ENCODE measurements at places on chromosomes 4 and X. TPM values are rescaled to one million over a fixed set of nuclear protein-coding genes. Genes with fewer than 3 reads are reported as not detected.

- no peak for DNase-seq
Measured at GRCh38 chr4:162016991-162017390, 146.8 kb downstream of the FSTL5 start.

- DNase-seq: no peak
Measured at GRCh38 chr4:90536408-90536807, 409.2 kb downstream of the CCSER1 start.

CFAP99 gene
- not detected for total RNA-seq

DNA sequence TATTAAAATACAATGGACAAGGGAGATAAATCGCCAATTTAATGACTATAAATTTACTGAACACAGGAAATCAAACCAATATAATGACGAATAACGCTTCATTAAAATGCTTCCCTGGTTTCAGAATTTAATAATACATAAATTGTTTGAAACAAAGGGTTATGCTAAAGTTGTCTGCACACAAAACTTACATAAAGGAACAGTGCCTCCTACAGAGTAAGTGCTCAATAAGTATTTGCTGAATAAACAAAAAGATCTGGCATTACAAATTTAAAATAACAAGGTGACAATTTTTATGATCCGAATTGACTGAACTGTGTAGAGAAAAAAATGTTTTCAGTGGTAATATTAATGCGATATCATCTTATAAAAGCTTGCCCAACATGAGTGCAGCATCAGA, 69.6 kb downstream of the NOCT start:
- peak; percentile 6 for DNase-seq

PLAC8 gene
- 6.2 TPM for total RNA-seq

- no peak for DNase-seq
Measured at GRCh38 chrX:78384486-78384885, 57.1 kb upstream of the CYSLTR1 start.

GRCh38 chr4:92091335-92091734, 212.4 kb upstream of the GRID2 start:
- no peak for DNase-seq

NUP62CL gene
- total RNA-seq: not detected

TLR2 gene
- total RNA-seq: not detected

- no peak for DNase-seq
Measured at GRCh38 chr4:62661821-62662220, 1461.7 kb downstream of the ADGRL3 start.

DNA sequence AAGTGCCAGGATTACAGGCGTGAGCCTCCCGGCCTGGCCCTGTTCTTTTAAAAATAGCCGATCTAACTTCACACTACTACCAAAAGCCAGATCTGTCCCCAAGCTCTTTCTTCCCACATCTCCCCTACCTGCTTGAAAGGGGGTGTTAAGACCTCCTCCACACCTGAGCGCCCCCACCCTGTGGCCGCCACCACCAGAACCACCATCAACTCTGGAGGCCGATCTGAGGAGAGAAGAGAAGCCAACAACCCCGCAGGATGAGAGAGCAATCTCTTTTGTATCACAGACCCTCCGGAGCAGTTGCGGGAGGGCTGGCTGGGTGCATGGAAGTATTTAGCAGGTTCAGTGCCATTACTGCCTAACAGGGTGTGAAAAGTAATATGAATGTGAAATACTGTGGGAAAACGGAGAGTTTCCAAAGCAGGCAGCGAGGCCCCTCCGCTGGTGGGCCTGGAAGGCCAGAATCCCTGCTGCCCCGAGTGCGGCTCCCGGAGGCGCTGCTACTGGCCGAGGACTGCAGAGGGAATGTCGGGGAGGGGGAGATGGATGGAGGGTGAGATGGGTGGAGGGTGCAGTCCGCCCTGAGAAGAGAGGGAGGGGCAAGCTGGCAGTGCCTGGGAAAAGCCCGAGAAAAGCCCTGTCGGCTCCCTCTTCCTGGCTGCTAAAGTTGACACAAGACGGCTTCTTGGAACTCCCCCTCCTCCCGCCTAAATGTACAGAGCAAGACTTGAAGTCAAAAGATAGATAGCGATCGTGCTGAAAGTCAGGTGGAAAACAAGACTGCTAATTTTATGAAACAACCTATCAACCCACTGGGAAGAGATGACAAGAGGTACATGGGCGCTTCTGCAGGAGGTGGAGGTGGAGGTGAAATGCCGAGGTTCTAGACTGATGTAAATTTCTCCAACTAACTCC, 22.3 kb downstream of the HAND2 start:
- DNase-seq: no peak

CPLX1 gene
- total RNA-seq: 0.09 TPM

DNA sequence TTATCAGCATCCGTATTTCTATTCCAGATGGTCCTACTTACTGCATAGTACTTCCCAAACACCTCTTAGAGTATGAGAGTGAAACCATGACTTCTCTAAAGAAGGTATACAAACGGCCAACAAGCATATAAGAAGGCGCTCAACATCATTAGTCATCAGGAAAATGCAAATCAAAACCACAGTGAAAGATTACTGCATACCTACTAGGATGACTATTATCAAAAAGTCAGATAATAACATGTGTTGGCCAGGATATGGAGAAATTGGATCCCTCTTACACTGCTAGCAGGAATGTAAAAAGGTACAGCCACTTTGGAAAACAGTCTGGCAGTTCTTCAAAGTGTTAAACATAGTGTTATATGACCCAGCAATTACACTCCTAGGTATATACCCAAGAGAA, 215.3 kb upstream of the CXorf66 start:
- DNase-seq: peak; percentile 18

DNA sequence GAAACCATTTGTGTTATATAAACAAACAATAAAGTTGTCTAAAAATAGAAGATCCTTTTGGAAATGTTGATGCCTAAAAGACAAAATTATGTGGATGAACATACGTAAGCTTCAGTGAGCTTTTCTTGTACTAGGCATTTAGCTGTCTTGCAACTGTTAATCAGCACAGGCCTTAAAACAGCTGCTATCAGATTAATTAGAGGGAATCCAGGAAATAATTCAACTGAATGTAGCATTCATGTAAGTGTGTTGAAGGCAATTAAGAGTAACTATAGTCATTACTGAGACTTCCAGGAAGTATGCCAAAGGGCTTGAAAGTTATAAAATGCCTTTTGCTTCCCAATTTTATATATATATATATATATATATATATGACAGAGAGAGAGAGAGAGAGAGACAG, 248.7 kb downstream of the IL1RAPL1 start:
- DNase-seq: no peak

DNA sequence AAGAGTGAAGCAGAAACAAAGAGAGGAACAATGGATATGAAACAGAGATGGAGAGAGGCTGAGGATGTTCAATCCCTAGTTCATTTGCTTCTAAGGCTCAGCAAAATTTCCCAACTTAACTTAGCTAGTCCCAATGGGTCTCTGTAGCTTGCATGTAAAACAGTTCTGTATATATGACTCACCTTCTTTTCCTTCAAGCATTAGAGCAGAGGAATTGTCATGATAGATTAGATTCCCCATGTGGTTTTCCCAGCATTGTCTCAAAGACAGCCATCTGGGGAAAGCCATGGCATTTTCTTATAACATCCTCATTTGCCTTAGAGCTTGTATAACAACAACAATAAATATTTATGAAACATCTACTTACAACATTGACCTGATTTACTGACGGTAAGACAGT, 93.9 kb upstream of the GATB start:
- DNase-seq: peak; percentile 54

DNA sequence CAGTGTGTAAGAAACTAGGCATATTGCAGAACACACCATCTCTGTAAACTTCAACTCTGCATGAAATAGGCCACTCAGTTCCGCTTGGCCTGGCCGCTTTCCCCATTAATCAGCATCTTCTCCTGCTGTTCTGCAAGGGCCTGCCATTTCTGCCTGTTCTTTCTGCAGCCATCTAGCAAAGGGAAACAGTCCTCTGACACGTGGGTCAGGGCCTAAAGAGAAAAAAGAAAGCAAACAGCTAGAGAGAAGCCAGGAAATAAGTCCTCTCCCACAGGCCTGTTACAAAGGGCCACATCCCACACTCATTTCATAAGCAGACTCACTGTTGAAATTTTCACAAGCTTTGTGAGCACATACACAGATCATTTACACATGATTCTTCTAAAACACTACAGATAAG, 130.1 kb downstream of the PDE5A start:
- DNase-seq: no peak

SLC49A3 gene
- 0.34 TPM for total RNA-seq

DNA sequence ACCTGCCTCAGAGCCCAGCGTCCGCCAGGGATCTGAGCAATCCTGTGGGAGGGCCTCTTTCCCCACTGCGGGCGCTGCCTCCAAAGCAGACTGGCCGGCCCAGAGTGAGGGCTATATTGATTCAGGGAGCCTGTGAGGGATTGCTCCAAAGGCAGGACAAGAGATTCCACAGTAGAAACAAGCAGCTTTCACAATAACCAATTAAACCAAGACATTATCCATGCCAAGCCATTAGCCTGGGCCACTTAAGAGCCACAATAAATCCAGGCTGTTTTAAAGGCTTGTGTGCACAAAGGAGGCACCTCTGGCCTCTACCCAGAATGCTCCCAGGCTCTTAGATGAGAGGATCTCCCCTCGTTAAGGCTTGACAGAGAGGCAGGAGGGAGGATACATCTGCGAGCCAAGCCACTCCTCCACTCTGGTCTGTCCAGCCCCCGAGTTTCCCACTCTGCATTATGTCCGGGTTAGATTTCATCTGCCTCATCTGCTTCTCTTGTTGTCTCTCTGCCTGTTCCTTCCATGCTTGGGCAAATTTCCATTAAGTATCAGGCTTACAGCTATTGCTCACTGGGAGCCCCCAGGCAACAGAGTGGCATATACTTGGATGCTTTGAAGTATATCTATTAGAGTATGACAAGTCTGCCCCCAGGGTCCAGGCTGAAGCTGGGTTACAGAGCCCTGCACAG, 357.9 kb downstream of the UNC5C start:
- DNase-seq: no peak

KCTD8 gene
- total RNA-seq: not detected

BANK1 gene
- total RNA-seq: 0.15 TPM

DNA sequence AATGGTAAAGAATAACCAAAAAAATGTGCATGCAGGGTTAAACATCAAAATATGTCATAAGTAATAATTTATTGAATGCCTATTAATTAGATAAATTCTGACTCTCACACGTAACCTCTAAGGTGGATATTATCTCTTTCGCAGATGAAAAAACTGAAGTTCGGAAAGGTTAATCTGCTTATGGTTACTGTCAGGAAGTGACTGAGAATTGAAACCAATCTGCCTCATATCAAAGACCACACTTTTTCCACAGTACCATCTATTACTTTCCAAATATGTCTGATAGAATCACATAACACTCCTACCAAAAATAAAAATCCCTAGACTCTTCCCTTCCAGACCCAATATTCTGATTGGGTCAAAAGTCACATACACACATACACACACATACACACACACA, 6.2 kb downstream of the CHIC2 start:
- DNase-seq: no peak

DNA sequence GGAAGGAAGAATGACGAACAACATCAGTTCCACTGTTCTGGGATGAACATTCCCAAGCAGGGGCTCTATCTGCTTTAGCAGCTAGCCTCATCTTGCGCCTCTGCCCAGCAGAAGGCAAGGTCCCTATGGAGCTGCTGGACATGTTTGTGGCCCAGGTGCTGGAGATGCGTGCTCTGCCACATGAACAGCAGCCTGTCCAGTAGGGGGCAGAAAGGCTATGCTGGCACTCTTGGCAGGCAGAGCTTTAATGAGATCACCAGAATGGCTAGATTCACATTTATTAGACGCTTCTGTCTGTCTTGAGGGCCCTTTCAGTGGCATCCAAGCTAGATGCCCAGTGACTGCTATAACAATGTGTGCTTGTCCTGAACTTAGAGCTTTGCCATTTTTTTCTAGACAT, 1826.0 kb downstream of the STIM2 start:
- peak; percentile 43 for DNase-seq

Measured in HFFc6 (cell line).